ENCODE measurements at places on chromosomes 6 and 20.

DNA sequence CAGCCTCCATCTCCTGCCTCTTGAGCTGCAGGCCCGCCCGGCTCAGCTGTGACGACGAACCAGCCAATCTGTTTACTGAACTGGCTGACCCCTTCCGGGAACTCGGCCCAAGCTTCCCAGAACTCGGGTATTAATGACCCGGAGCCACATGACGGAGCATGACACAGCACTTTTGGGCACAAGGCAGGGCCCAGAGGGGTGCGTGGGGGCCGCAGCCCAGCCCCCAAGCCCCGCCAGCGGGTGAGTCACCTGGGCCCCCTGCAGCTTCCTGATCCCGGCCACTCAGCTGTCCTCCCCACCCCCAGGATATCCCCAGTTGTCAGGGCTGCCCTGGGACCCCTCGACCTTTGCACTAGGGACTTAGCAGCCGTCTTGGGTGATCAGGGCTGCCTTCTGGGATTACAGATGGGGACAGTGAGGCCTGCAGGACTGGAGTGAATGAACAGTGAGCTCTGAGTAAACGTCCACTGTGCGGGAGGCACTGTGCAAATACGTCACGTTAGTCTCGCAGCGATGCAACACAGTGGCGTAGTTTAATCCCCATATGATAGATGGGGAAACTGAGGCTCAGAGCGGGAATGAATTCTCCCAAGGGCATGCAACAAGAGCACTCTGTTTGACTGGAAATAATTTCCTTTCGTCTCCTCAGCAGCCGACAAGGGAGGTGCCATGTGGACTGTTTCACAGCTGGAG is 102.1 kb downstream of the CEBPB start:
- DNase-seq = peak; percentile 97

DNA sequence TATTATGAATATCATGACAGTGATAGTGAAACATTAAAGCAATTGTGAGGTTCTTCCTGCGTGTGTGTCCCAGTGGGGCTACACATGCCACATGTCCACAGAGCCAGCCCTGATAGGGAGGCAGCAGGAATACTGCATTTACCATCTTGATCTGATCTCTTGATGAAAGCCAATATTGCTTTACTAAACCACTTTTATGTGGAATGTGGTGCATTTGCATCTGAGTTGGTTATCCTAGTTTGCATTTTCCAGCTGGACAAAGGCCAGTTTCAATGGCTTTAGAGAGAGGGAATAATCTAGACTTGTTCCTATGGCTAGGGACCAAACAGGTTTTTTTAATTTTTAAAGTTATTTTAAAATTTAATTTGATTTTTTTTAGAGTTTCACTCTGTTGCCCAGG is 216.3 kb upstream of the FERMT1 start:
- DNase-seq = no peak

DNA sequence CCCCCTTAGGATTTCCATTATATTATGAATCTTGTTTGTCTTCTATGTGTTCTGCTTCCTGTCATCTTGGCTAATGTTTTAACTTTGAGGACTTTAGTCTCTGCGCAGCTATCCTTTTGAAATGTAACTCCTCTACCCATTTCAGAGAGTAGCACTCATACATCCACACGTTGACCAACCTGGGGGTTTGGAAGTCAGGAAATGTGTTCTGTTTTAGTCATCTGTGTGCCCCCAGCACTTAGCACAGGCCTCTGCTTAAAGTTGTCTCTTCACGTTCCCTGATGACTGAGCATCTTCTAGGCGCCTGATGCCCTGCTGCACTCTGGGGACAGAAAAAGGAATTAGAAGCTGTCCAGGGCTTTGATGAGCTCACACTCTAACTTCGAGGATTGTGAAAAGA is 47.9 kb downstream of the HMGN3 start:
- no peak for DNase-seq

- peak; percentile 89 for DNase-seq
Measured at GRCh38 chr20:48025051-48025515, 239.8 kb upstream of the SULF2 start.

DNA sequence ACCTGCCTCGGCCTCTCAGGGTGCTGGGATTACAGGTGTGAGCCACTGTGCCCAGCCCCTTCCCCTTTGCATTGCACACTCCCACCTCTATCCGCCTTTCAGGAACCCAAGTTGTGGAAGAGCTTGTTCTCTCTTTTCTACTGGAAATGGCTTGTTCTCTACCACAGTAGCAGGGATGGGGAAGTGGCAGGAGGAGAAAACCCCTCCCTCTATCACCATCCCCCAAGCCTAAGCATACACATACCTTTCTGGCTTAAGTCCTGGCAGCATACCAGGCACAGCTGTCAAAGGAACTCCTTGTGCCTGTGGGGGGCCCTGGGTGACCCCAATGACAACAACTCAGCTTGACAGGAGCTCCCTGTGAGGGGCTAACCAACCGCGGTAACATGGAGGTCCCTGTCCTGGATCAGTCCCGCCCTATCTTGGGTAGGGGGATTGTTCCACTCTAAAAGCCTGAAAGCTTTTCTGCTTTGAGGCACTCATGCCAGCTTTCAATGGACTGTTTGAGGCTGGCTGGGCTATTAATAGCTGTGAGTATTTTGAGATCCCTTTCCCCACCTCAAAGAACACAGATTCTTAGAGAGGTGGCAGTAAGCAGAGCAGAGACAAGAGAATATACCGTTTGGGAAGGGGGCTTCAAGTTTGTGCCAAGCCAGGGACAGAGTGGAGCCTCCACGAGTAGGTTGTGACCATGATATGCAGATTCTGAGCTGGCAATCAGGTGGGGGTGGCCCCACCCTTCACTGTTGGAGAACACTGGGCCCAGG is 2.3 kb downstream of the KLHDC3 start:
- DNase-seq = peak; percentile 11

DNA sequence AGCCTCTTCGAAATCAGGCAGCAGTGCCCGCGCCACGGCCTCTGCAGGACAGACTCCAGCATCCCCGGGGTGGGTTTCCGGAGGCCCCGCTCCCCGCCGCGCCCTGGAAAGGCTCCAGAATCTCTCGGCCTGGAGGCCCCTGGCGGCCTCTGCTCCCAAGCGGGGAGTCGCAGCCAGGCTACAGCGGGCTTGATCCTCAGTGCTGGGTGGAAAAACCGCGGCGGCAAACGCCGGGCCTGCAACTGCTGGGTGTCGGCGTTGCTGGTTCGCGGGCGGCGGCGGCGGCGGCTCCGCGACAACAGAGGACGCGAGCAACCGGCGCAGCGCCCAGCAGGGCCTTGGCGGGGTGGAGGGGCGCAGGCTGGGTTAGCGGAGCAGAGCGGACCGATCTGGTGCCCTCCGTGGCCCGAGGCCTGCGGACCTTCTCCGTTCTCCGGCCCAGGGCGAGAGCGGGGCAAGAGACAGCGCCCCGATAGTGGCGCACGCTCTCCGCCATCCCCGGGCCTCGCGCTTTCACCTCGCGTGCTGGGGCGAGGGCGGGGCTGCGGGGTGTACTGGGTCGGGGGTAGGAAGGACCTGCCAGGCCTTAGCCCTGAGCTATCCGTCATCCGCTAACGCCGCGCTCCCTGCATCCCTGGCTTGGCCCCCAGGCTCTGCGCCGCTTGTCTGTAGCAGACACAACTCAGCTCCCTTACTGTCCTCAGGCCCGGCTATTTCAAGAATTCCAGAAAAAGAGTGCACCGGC is 3.4 kb upstream of the ZNF292 start:
- peak; percentile 67 for DNase-seq

- DNase-seq = no peak
Measured at GRCh38 chr6:23319582-23319981, 750.2 kb downstream of the HDGFL1 start.

DNA sequence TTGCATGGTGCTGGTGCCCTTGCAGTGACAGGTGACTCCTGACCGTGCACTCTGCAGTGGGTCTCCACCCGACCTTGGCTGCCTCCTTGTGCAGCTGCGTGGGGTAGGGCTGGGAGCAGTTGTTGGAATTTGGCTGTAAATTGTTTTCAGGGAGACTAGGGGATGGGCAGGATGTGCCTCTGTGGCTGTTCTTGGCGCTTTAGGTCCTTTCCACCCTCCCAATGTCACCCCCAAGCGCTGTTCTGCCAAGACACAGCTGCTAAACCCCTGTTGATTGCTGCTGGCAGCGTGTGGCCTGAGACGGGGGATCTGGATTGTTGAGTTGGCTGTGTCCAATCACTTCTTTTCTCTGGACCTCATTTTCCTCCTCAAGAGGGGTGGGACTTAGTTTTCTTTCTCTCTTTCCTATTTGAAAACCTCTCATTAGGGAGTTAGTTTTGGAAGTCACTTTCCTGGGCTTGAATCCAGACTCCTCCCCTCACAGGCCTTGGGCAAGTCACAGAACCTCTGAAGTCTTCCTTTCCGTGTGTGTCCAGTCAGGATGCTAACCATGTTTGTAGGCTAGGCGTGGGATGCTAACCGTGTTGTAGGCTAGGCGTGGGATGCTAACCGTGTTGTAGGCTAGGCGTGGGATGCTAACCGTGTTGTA is 8.5 kb downstream of the IGF2R start:
- peak; percentile 51 for DNase-seq

GRCh38 chr20:61134296-61135030 is 117.6 kb upstream of the CDH4 start:
- DNase-seq = no peak

DNA sequence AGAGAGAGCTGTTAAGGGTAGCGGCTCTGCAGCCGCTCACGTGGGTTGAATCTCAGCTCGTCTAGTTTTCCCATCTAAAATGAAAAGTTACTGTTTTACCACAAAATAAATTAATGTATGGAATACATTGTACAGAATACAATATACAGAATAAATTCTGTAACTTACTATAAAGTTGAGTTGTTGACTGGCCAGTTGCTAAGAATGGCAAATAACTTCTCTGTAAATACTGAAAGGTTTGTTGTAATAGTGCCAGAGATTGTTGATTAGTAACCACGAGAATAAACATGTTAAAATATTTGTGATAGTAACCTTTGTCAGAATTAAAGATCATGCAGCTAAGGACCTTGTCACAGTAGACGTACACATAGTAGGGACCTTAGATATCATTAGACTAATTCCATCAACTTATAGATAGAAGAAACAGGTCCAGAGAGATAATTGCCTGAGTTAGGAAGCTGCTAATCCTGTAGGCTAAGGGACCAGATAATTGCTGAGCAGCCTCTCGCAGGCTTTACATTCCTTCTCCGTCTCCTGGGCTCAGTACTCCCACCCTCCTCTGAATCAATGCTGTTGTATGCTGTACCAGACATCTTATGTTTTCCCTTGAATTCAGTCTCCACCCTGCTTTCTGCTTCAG is 544 bp upstream of the NRM start:
- DNase-seq = no peak

GRCh38 chr20:3276680-3277015 is 37.7 kb upstream of the SLC4A11 start:
- DNase-seq = peak; percentile 55

- DNase-seq = peak; percentile 90
Measured at GRCh38 chr20:3795511-3796468, at the start of gene CDC25B. TSS of gene CDC25B (plus strand) at chr20:3796310. CDS start at chr20:3796532, 222 bp downstream.

- DNase-seq = peak; percentile 42
Measured at GRCh38 chr20:13494019-13494418, 144.7 kb downstream of the TASP1 start.

- no peak for DNase-seq
Measured at GRCh38 chr20:13280609-13281324, 59.7 kb downstream of the ISM1 start.

DNA sequence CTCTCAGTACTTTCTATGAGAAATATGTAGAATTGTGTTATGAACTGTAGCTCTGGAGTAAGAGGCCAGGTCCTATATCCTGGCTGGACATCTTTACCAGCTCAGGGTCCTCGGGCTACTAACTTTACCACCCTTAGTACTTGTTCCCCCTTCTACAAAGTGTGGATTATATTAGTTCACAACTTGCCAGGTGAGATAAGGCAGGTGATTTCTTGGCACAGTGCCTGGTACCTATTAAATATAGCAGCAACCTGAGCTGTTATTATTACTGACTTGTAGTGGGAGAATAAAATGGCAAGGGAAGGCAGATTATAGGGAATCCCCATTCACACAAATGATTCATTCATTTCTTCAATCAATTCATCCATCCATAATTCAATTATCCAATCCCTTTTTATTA is 150.1 kb downstream of the DOK5 start:
- no peak for DNase-seq

DNA sequence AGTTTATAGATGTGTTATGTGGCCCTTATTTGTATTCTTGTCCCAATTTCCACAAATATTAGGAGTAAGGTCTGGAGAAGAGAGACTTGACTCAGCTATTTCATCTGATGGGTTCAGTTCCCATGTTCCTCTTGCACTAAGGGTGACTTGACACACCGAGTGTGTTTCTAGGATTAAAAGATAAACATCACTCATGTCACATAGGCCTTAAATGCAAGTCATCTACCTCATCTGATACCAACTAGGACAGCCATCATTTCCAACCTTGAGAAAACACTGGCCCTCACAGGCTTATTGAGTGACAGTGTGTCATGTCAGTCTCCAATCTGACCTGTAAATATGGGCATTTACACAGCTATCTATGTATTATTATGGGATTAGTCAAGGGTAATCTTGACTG is 53.0 kb upstream of the ADGRF5 start:
- DNase-seq = no peak

GRCh38 chr6:162177746-162178145 is 549.8 kb downstream of the PRKN start:
- DNase-seq = peak; percentile 59

- no peak for DNase-seq
Measured at GRCh38 chr6:62974452-62974851, 236.8 kb upstream of the FKBP1C start.

GRCh38 chr20:33679758-33680485 is 5.7 kb upstream of the NECAB3 start:
- DNase-seq = no peak

DNA sequence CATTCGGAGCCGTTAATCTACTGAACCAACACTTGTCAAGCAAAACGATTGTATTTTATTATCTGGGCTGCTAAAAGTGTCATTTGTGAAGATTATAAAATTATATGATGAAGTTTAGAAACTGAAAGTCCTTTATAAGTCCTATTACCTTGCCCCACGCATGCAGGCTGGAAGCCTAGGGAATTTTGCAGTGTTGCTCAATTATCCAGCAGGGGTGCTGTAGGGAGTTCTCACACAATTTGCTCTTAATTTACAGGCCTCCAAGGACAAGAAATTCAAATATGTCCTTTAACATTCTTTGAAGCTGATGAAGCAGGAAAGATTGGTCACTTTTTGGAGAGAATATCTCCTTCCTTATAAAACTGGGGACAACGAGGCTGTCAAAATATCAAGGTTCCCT is 368.9 kb downstream of the LMBRD1 start:
- no peak for DNase-seq

GRCh38 chr6:2102316-2102883 is 143.0 kb downstream of the GMDS start:
- peak; percentile 68 for DNase-seq

DNA sequence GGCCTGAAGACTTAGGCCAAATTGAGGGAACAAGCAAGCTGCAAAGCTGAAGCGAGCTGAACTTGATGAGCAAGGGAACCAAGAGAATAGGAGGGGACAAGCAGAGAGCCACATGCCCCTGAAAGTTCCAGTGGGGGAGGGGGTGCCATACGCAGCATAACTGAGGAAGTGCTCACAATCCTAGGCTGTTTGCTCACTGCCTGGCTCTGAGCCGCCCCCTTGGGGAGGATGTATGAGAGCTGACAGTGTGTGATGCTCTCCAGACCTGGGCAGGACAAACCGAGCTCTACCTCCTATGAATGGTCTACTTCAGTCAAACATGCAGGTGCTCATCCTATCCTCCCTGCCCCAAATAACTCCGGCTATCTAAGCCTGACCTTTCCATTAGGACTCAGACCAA is 52.1 kb downstream of the FAXC start:
- DNase-seq = no peak

Data from choroid plexus epithelial cell (primary cell).